ENCODE measurements at places on chromosomes 5 and 9.

- DNase-seq: no peak
These were observed 112.6 kb upstream of the SLC12A2 start for GRCh38 chr5:127970854-127971425.

- DNase-seq: no peak
These were observed 106.6 kb upstream of the PITX1 start for GRCh38 chr5:135140446-135141204.

DNA sequence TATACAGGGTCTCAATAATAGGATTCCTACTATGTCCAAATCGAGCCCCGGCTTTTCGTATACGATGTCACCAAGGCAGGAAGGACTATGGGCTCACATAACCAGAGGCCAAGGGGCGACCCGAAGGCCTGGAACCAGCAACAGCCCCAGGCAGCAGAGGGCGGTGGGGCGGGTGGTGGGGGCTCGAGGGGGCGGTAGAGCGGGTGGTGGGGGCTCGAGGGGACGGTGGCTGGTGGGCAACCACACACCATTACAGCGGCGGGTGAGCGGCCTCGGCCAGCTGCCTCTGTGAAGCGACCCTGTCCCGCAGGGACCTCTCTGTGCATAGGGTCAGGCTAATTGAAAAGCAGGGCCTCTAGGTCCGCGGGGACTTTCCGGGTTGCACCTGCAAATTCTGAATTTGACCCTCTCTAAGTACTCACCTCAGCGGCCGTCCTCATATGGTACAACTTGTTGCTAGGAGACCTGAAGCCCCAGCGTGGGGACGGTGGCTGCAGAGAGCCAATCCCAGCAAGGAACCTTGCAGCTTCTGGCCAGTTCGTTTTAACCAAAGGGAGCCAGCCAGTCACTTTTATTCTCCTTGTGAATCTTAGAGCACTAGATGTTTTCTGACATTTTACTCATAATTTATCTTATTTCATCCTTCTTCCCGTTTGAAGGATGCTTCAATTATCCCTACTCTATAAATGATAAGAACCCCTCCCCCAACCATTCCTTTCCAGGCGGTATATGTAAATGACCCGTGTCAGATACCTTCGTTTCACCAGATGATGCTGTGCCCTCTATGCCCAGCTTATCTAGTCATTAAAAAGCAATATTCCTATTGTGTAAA lies at the start of gene NME5:
NME5 (minus strand) TSS at position 480 of the 832 bp plus-strand sequence. CDS start 648 bp downstream, outside the sequence.
- DNase-seq: no peak

DNA sequence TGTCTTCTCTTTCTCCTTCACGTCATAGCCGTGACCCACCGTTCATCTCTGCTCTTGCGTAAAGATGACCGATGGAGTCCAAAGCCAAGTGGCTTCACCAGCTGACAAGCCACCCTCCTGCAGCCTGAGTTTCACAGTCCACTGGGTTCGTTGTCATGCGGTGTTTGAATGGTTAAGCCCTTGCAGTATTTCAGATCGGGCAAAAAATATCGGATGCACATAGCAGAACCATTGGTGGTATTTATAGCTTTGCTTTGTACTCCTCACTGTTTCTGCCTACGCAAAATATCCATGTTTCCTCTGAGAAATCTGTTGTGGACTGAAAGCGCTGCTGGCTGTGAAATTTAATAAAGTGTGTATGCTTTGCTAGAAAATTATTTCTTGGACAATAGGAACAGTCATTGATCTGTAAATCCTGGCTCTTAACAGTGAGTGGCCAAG lies 34.5 kb upstream of the NCS1 start:
- DNase-seq: no peak

Measured in activated T-helper 1 cell treated with anti-CD3 and anti-CD28 coated beads, Interleukin-2, amount 50 U/mL, for 16 hours (primary cell).